Spleen (tissue), 13 donors: ENCODE measurements at places on chromosomes 2 and 18. TPM values are rescaled to one million over a fixed set of nuclear protein-coding genes. Genes with fewer than 3 reads are reported as not detected.

GRCh38 chr2:128511731-128512378 lies 193.2 kb upstream of the HS6ST1 start:
- no peak overlapping the region for H3K27ac ChIP-seq
- peaks cover 14% of the 10 kb centered on the region for H3K4me1 ChIP-seq
- H3K4me3 ChIP-seq = no peak overlapping the region

DNA sequence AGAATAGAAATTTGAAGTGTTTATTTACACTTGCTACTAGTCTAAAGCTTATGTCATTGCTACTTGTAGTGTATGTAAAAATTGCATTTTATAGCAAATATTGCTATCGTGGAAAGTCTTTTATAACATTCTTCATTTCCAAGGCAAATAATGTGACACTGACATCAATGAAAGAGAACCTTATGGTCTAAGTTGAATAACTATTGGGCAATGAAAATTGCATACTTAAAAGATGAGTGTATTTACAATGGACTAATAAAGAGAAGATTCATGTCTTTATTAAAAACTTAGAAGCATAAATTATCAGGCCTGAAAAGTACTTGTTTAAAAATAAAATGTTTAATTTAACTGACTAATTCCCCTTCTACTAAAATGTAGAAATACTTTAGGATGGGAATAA lies 82.2 kb downstream of the LRP1B start:
- H3K27me3 ChIP-seq = no peaks in the 10 kb centered on the region
- no peak for DNase-seq
- H3K27ac ChIP-seq = no peak overlapping the region
- no peak overlapping the region for H3K4me3 ChIP-seq
- no peaks in the 10 kb centered on the region for H3K36me3 ChIP-seq
- no peaks in the 10 kb centered on the region for H3K4me1 ChIP-seq

GRCh38 chr2:178280244-178280852 lies 86.0 kb downstream of the OSBPL6 start:
- H3K36me3 ChIP-seq = no peaks in the 10 kb centered on the region
- no peaks in the 10 kb centered on the region for H3K27me3 ChIP-seq
- DNase-seq = no peak
- no peak overlapping the region for H3K4me3 ChIP-seq
- no peak overlapping the region for H3K27ac ChIP-seq
- peaks cover 4% of the 10 kb centered on the region for H3K4me1 ChIP-seq

GRCh38 chr18:8667846-8668245 lies 37.5 kb upstream of the MTCL1 start:
- no peaks in the 10 kb centered on the region for H3K27me3 ChIP-seq
- DNase-seq = no peak
- no peak overlapping the region for H3K27ac ChIP-seq
- H3K36me3 ChIP-seq = no peaks in the 10 kb centered on the region

DNA sequence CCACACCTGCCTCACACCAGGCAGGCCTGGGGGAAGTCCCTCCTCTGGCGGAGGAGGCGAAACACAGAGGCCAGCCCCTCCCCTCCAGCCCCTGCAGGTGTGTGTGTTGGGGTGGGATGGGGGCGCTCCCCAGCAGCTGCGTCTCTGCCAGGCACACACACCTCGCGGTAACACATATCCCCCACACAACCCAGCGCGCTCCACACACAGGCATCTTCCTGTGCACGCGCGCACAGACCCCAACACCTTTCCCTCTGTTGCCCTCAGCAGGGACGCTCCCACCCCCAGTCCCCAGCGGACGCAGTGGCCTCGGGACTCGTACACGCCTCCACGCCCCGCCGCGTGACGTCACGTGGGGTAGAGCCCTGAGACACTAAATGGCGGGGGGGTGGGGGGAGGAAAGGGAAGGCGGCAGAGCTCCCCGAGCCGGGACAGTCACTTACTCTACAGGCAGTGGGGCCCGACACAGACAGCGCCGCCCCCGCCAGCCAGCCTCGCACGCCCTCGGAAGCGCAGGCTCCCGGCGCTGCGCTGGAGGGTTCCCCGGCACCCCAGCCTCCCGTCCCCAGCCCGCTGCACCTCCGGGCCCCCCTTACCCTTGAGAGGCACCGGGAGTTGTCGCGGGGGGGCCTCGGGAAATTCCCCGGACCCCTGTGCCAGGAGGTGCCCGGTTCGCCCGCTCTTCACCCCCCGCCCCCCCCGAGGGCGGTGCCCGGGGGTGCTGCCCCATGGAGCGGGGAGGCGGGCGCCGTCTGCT lies at the start of gene WNT10A:
TSS of gene WNT10A (plus strand) at position 751 of the 757 bp plus-strand sequence. CDS start 144 bp downstream, outside the sequence.
- DNase-seq = peak; percentile 96
- H3K36me3 ChIP-seq = no peaks in the 10 kb centered on the region
- peaks cover 8% of the 10 kb centered on the region for H3K27me3 ChIP-seq
- peak within 1 kb of the TSS; percentile 80 for H3K27ac ChIP-seq
- peak within 1 kb of the TSS; percentile 33 for H3K4me3 ChIP-seq
- H3K4me1 ChIP-seq = peaks cover 33% of the 10 kb centered on the region

Gene ZSCAN30
- 12.1 TPM for polyA plus RNA-seq

Gene POTEC
- not detected for polyA plus RNA-seq

Gene CSRNP3
- polyA plus RNA-seq = 0.30 TPM

Gene SERPINB4
- not detected for polyA plus RNA-seq

Gene RAB17
- 0.24 TPM for polyA plus RNA-seq
